ENCODE measurements at places on chromosomes 5 and 9.

DNA sequence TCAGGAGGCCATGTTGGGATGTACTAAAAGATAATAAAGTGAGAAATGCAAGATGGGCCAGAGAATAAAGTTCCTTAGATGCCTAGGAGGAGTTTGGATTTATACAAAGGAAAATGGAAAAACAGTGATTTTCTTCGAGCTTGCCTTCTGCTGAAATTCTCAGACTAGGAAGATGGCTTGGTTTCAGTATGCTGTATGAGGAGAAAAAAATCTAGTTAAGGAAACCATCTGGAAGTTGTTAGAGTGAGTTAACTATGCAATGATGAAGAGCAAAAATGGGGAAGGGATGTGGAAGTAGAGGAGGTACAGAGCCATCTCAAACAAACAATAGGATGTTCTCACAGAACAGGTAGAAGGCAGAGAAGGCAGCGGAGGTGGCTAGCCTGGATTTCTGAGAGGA lies 162.9 kb upstream of the FTMT start:
- DNase-seq: no peak

- no peak for DNase-seq
Observed at GRCh38 chr5:146203872-146204192, 427 bp downstream of the RBM27 start.

DNA sequence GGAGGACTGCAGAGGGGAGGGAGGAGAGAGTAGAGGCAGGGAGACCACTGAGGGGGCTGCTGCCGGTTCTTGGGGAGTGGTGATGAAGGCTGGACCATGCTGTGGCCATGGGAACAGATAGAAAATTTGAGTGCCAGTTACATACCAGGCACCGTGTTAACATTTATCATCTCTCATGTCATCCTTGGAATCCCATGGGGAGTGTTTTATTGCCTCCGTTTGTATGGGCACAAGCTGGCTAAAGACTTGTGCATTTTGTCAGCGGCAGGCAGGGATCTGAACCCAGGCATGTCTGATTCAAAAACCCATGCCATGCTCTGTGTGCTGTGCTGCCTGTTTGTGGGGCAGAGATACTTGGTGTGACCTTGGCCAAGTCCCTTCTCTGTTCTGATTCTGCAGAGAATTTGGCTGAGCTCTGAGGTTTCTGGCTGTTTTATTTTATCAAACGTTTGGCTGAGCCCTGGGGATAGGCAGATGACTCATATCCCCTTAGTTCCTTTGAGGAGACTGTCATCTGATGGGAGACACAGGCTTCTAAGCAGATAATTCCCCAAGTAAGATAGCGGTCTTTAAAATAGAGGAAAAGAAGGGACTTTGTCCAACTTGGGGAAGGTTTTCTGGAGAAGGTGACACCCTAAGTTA lies 22.2 kb downstream of the COL27A1 start:
- no peak for DNase-seq

- no peak for DNase-seq
Observed at GRCh38 chr9:121296213-121297127, 28.5 kb downstream of the GSN start.

- DNase-seq: no peak
Observed at GRCh38 chr5:126269511-126269910, 153.7 kb upstream of the GRAMD2B start.

- DNase-seq: no peak
Observed at GRCh38 chr5:132714456-132715307, 22.7 kb downstream of the KIF3A start.

DNA sequence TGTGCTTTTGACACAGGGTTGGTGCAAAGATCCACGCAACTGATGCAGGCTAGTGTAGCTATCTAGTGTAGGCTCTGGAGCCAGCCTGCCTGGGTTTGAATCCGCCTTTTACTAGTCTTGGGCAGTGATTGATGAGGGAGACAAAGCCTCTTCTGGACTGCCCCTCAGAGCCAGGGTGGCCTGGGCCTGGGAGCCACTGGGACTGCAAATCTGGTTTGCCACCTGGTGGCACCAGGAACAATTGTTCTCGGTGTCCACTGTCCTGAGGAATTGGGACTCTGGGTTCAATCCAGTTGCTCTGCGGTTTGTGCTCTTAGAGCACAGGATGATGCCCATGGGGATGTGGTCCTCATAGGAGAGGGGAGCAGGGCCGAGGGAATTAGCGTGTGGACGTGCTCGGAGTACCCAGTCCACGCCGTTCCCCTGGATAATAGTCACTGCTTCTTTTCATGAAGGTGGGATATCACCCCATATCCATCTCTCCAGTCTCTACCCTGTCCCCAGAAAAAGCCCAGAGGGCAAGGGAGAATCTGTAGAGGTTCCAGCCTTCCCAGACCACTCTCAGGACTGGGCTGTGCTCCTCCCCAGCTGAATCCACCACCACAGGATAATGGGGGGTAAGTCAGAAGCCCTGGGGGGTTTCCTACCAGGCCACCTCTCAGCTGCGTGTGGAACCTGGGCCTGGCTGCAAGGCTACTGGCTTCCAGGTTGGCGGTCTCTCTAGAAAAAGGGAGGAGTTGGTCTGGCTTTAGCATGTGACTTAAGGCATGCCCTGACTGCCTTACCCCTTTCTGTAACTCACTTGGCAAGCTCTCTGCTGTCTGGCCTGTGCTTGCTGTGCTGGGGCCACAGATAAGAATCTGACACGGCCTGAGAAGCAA lies 1.9 kb downstream of the B4GALT7 start:
- no peak for DNase-seq

GRCh38 chr5:133848341-133848811 lies 120.0 kb downstream of the C5orf15 start:
- DNase-seq: no peak

DNA sequence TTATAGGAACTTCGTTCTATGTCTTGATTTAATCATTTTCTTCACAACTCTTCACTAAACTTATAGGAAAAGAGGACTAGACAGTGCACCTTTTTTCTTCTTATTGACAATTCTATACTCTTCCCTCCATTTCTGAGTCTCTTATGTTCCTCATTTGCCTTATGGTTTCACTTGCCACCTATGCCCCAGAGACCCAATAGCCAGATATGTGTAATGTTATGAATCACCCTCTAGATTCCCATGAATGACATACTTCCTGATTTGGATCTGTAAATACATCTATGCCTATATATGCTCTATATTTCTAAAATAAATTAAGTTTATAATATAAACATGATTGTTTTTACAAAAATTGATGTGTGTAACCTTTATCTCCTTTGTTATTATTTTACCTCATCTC lies 514.1 kb upstream of the MEF2C start:
- DNase-seq: no peak

- no peak for DNase-seq
Observed at GRCh38 chr5:170478306-170478705, 25.5 kb upstream of the KCNIP1 start.

Data from NCI-H1930 (cell line).